ENCODE measurements at places on chromosomes 3 and 15.

DNA sequence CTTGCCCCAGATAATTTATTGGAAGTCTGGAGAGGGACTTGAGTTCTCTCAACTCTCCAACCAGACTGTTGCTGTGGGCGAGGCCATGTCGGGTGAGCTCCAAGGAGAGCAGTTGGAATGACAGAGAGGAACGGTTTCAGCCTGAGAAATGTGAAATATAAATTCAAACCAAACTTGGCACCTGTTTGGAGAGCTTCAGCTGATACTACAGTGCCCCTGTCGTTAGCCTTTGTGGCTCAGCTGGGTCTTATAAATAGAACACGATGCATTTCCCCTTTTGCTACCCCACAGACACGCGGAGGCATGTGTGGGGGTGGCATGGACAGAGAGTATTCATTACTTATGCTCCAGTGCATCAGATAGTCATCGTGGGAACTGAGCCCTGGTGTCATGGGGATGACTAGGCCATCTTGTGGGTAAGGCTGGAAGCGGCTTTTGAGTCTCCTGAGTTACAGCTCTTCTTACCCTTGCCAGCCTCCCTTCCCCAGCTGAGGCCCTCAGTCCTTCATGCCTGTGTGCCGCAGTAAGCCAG lies 15.6 kb downstream of the SMAD3 start:
- DNase-seq = no peak

GRCh38 chr15:74906067-74906449 lies 593 bp downstream of the FAM219B start:
- peak; percentile 27 for DNase-seq

- no peak for DNase-seq
Observed at GRCh38 chr15:49387471-49387870, 35.6 kb upstream of the FGF7 start.

DNA sequence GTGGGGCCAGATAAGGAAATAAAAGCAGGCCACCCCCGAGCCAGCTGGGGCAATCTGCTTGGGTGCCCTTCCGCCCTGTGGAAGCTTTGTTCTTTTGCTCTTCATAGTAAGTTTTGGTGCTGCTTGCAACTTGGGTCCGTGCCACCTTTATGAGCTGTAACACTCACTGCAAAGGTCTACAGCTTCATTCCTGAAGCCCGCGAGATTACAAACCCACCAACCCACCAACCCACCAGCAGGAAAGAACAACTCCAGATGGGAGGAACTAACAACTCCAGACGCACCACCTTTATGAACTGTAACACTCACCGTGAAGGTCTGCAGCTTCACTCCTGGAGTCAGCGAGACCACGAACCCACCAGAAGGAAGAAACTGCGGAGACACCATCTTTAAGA lies 84.2 kb upstream of the ARRDC4 start:
- no peak for DNase-seq

DNA sequence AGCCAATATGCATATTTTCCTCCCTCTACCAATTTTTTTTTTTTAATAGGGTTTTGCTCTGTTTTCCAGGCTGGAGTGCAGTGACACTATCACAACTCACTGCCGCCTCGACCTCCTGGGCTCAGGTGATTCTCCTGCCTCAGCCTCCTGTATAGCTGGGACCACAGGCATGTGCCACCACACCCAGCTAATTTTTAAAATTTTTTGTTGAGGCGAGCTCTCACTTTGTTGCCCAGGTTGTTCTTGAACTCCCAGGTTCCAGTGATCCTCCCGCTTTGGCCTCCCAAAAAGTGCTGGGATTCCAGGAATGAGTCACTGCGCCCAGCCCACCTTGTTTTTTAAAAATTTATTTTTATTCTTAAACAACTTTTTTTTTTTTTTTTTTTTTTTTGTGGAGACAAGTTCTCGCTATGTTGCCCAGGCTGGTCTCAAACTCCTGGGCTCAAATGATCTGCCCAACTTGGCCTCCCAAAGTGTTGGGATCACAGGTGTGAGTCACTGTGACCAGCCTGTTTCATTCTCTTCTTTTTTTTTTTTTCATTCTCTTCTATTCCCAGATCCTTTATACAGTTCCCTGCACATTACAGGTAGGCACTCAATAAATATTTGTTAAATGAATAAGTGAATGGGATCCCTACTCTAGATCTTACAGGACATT lies 40.5 kb upstream of the PIK3CB start:
- no peak for DNase-seq

GRCh38 chr3:51044982-51045381 lies 340.1 kb upstream of the MANF start:
- no peak for DNase-seq

DNA sequence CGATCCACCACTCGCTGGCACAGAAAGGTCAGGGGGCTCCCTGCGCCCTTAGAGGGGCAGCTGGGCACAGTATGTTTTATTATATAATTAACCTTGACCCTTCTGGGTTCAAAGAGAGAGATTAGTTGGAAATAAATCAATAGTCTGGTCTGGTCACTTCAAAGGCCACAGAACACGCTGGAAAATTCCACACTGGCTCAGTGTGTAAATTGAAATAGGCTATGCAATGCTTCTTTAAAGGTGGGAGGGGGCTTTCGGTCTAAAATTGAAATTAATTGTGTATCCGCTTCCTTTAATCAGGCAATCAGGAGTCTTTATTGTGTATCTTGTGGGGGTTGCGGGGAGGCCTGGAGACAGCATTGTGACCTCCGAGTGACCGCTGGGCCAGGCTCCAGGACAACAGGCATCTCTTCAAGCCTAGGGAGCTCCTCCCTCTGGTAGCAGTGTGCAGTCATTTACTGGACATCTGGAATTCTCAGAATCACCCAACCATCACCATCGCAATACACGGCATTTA lies 8.0 kb downstream of the RNU5B-1 start:
- DNase-seq = peak; percentile 65

GRCh38 chr3:178810181-178810580 lies 261.4 kb downstream of the ZMAT3 start:
- peak; percentile 69 for DNase-seq
